ENCODE measurements at places on chromosomes 2 and 18. TPM values are rescaled to one million over a fixed set of nuclear protein-coding genes. Genes with fewer than 3 reads are reported as not detected.

The PLGLB2 gene
- total RNA-seq = 3.7 TPM

The PPP1R7 gene
- 53.4 TPM for total RNA-seq

DNA sequence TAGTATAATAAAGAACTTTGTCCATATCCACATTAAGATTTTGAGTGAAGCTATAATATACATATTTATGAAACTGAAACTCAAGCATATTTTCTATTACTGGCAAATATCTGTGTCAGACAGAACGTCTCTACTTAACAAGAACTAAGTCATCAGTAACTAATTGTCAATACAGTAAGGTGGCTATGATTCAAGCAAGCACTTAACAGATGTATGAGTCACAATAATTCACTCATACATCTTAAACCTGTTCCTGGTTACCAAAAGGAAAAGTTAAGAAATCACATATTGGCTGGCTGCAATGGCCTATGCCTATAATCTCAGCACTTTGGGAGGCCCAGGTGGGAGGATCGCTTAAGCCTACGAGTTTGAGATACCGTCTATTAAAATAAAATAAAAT lies 96.0 kb downstream of the SOS1 start:
- DNase-seq = peak; percentile 50

DNA sequence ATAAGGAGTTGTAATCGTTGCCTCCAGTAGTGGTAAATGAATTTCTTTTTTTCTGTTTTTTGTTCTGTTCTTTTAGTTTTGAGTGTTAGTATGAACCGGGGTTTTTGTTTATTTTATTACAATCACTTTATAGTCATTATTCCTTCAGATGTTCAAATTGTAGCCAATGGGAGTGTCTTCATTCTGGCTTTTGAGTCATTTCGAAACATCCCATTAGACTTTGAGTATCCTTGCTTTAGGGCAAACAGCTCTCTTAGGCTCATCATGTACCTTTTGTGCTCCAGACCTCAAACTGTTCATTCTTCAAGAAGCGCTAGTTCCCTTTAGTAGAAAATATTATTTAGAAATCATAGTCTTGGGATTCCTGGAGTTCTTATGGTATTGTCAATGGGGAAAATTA lies 54.2 kb upstream of the PAX3 start:
- no peak for DNase-seq

DNA sequence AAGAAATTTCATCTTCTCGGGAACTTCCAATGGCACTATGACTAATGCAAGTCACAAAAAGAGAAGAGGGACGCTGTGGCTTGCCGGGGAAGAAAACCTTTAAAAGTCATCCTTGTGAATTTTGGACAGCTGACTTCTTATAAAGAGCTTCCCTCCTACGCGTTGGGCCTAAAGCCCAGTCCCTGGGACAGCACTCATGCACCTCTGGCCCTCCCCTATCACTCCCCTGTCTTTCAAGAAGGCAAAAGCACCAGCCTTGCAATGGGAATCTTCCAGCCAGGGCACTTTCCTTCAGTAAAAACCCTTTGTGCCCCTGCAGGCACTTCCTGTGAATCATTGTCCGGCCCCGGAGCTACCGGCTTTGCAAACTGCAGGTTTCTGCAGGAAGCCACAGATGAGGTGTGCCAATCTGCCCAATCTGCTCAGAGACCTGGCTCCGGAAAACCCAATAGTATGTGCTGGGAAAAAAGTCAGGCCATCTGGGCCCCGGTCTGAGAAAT lies 7.1 kb downstream of the MREG start:
- DNase-seq = peak; percentile 49
